ENCODE measurements at places on chromosomes 7 and 10.

DNA sequence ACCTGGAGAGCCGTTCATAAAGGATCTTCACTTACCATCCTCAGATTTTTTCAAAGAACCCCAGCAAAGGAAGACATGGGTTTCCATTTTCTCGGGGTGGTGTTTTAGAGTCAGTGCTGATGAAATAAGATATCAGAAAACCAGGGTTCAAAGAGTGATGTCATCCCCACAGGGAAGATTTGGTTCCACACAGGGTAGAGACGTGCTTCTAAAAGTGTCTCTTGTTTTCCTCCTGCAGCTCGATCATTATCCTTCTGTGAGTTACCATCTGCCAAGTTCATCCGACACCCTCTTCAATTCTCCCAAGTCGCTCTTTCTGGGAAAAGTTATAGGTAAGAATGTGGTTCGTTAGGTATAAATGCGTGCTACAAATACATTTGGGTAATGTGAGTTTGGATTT lies 323.8 kb upstream of the C7orf33 start:
- no peak for DNase-seq

- no peak for DNase-seq
These were observed 26.1 kb downstream of the INPP5A start for GRCh38 chr10:132563485-132564248.

- DNase-seq, result no peak
These were observed 294.4 kb upstream of the MYO3A start for GRCh38 chr10:25639646-25640045.

DNA sequence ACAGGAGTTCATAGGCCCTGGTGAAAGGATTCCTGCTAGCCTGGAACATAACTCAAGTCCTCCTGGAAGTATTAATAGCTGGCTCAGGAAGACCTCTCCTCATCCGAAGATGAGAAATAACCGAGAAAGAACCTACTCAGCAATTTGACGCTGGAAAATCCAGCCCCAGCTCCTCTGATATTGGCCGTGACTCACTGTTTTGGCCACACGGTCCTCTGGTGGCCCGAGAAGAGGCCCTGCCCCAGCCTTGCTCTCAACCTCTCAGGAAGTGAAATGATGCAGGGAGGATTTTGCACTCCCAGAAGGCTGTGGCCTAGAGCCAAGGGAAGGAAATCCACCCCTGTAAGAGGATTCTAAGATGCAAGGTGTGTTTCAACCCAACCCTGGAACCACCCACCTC lies 121.6 kb downstream of the MTPAP start:
- no peak for DNase-seq

GRCh38 chr7:106166651-106167342 lies 54.7 kb upstream of the SYPL1 start:
- no peak for DNase-seq

- DNase-seq, result no peak
These were observed 40.3 kb downstream of the PDZD8 start for GRCh38 chr10:117334926-117335325.

- DNase-seq, result no peak
These were observed 146.7 kb downstream of the GRM3 start for GRCh38 chr7:86790383-86790782.

Measured in stimulated activated CD8-positive, alpha-beta memory T cell treated with anti-CD3 and anti-CD28 coated beads, Interleukin-12 subunit alpha, Interleukin-12 subunit beta, amount 100 ng/mL, for 4 hours (primary cell).